ENCODE measurements at places on chromosomes 3 and 15.

DNA sequence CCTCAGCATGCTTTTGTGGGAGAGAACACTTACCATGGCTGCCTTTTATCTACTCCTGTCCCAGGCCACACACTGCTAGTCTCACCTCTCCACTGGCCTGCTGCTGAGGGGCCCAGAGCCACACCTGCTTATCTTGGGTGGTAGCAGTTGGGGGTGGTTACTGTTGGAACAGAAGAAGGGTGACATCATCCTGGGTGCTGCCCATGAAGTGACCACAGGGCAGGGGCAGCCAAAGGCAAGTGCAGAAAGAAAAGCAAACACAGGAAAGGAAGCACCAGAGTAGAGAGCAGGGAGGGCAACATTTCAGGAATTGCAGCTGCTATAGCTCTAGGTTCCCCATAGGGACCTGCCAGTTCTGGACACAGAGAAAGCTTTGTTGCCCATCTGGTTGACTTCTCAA, 345.2 kb downstream of the VPS13C start:
- no peaks in the 10 kb centered on the region for H3K4me1 ChIP-seq
- no peaks in the 10 kb centered on the region for H3K36me3 ChIP-seq
- no peak for DNase-seq
- H3K27ac ChIP-seq: no peak overlapping the region
- H3K27me3 ChIP-seq: no peaks in the 10 kb centered on the region

DNA sequence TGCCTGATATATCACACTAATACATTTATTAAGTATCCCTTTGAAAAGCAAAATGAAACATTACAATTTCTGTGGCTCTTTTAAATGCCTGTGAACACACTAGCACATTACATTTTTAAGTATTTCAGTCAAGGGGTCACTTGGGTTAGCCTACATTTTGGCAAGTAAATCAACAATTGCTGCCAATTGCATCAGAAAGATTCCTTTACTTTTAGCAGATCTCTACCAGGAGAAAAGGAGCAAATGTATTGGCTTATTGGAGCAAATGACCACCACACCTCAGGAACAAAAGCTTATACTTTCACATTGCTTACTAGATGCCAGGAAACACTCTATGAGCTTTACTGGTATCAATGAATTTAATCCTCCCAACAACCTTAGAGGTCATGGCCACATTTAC, 947.1 kb downstream of the FHIT start:
- H3K27me3 ChIP-seq: no peaks in the 10 kb centered on the region
- H3K36me3 ChIP-seq: no peaks in the 10 kb centered on the region
- no peak overlapping the region for H3K27ac ChIP-seq
- no peak for DNase-seq
- no peak overlapping the region for H3K4me3 ChIP-seq

DNA sequence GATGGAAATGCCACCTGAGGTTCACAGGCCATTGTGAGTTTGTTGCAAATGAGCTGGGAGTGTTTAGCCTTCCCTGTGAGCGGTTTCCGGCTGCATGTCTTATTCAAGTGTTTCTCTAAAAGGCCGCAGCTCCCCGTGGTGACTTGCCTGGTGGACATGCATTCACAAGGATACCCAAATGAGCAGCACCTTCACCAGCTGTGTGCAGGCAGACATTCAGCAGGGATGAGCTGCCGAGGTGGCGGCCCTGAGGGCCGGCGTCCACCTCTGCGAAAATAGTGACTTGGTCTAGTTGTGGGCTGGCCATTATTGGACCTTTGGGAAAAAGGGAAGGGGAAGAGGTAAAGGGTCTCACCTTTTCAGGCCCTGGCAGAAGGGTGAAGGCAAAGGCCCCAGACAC, 23.4 kb downstream of the SPSB4 start:
- peaks cover 8% of the 10 kb centered on the region for H3K4me1 ChIP-seq
- H3K27me3 ChIP-seq: no peaks in the 10 kb centered on the region
- no peak overlapping the region for H3K4me3 ChIP-seq
- no peaks in the 10 kb centered on the region for H3K36me3 ChIP-seq

- no peaks in the 10 kb centered on the region for H3K36me3 ChIP-seq
- DNase-seq: no peak
- H3K27ac ChIP-seq: no peak overlapping the region
Observed at GRCh38 chr3:127851899-127852298, 29.6 kb upstream of the MGLL start.

DNA sequence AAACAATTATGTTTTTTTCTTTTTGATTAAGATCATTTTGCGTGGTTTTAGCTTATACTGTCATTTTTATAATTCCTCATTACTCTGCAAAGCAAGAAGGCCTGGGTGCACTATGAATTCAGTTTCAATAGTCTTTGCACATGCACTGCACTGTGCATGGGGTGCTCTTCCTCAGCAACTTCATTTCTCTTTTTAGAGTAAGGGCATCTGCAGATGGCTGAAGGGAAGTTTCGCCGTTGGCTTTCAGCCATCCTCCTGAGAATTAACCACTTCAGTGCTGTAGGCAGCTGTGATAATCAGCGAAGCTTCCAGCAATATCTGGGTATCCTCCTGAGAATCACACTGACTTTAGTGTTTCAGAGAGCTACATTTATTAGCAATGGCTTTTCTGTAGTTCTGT, 284.8 kb downstream of the GBE1 start:
- no peaks in the 10 kb centered on the region for H3K4me1 ChIP-seq
- H3K4me3 ChIP-seq: no peak overlapping the region
- H3K36me3 ChIP-seq: no peaks in the 10 kb centered on the region
- no peak overlapping the region for H3K27ac ChIP-seq

DNA sequence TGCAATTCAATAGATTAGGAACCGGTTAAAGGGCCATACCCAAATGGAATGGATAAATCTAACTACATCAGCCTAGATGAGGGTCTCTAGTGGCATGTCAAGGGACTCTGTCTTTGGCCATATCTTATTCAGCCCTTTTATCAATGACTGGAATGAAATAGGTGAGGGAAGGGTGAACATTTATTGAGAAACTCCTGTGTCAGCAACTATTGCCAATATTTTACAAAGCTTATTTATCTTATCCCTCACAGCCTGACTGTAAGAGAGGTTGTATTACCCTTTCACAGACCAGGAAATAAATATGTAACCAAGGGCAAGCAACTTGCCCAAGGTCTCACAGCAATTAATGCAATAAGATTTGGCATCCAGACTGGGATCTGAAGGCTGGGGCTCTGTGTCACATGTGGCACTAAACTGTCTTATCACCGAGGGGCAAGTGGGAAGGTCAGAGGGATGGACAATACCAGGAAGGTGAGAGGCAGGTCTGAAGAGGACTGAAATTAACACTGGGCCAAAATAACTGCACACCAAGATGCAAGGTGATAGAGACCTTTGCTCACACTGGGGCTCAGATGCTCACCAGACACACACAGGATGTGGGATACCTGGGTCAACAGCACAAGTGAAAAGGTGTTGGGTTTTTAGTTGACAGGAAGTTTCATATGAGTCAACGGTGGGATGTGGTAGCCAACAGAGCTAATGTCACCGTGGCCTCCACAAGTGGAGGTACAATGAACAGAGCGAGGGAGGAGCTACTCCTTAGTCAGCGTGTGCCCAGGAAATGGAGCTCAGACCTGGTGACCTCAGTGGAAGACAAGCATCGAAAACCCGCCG, 261.3 kb downstream of the RPLP1 start:
- no peaks in the 10 kb centered on the region for H3K36me3 ChIP-seq
- peak overlapping the region; percentile 58 for H3K27ac ChIP-seq
- H3K4me1 ChIP-seq: peaks cover 28% of the 10 kb centered on the region
- no peak for DNase-seq
- H3K4me3 ChIP-seq: peak overlapping the region; percentile 48

DNA sequence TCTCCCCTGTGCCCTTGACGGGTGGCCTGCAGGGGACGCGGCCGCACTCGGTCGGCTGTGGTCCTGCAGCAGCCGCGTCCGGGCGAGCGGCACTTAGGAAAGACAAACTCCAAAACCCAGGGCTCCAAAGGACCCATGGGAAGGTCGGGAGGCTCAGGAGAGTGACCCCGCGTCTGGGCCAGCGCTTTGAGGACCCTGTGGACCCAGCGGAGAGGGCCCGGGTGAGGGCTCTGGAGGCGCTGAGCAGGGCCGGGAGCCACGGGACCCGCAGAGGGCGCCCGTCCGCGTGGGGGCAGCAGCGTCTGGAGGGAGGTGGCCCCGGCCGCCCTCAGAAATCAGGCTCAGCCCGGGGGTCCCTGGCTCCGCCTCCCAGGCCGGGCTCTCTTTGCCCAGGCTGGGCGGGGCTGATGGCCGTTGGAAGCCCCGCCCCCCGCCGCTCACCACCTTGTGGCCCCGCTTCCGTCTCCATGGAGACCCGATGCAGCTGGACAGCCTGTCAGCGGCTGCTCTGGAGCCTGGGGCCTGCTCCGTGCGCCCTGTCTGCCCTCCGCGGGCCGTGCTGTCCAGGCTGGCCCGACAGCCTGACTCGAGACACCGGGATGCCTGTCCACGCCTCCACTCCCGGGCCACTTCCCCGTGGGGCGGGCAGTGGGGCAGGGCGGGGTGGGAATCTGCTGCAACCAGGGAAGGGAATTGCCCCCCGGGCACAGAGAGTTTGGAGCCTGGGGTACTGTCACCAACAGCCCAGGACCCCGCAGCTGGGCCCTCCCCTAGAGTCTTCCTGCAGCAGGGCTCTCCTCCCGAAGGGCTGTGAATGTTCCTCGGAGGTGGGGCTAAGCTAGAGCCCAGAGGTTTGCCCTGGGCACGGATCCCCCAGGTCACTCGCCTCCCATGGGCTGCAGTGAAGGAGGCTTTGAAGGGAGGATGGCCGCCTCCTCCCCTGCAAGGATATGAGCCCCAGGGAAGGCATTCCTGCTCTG, 34.8 kb upstream of the RPL32 start:
- no peak overlapping the region for H3K4me3 ChIP-seq
- peak; percentile 34 for DNase-seq
- H3K36me3 ChIP-seq: no peaks in the 10 kb centered on the region
- peaks cover 5% of the 10 kb centered on the region for H3K4me1 ChIP-seq

GRCh38 chr3:52225452-52226228, at the start of gene TLR9:
Gene TLR9 (minus strand): TSS chr3:52225645. CDS start chr3:52225529, 116 bp downstream.
- H3K36me3 ChIP-seq: no peaks in the 10 kb centered on the region
- peaks cover 63% of the 10 kb centered on the region for H3K4me1 ChIP-seq
- no peaks in the 10 kb centered on the region for H3K27me3 ChIP-seq
- peak within 1 kb of the TSS; percentile 56 for H3K4me3 ChIP-seq

DNA sequence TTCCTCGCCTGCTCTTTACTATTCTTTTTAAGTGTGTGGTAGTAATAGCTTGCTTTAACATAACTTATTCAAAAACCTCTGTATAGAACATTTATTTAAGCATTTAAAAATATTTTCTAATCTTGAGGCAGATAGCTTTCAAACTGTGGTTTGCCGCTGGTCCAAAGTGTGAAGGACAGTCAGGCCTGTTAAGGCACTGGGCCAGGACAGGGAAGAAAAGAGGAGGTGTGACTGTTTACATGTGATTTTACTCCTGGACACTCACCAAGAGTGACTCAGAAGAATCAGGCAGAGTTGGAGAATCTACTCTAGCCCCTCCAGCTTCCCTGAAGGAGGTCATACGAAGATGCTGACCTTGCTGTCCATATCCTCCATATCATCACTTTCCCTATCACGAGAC, 44.7 kb downstream of the CEP152 start:
- H3K4me1 ChIP-seq: no peaks in the 10 kb centered on the region
- H3K27me3 ChIP-seq: no peaks in the 10 kb centered on the region
- no peak overlapping the region for H3K27ac ChIP-seq
- peaks cover 80% of the 10 kb centered on the region for H3K36me3 ChIP-seq

DNA sequence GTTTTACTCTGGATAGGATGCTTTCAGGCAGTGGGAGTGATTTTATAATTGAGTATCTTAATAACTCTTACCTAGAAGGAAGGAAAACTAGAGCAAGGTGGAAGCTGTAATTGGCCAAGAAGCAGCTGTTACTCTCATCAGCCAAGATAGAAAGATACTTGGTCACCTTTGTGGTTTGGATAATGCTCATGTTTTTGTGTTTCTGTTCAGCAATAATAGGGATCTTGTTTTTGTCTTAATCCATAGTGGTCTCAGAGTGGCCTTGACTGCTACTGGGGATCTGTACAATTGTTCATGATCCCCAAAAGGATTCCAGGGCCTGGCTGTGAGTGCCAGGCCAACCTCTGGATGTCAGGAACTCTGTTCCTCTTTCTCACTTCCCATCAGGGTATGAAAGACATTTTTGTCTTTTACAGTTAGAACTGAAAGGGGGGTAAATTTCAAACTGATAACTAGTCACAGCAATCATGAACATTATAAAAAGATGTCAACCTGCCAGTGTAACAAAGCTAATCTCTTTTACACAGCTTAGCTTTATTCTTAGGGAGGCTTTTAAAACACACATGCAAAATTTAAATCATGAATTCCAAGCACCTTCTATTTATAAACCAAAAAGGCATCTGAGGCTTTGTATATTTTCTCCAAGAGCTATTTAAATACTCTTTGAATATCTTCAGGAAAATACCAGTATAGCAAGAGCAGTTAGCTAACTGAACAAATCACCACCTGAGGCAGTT, 6.0 kb downstream of the UBL7 start:
- no peak for DNase-seq
- no peak overlapping the region for H3K4me3 ChIP-seq
- H3K4me1 ChIP-seq: peaks cover 57% of the 10 kb centered on the region
- peak overlapping the region; percentile 91 for H3K27ac ChIP-seq
- H3K27me3 ChIP-seq: no peaks in the 10 kb centered on the region

GRCh38 chr3:138348754-138349739, 668 bp downstream of the MRAS start:
- no peaks in the 10 kb centered on the region for H3K36me3 ChIP-seq
- peaks cover 27% of the 10 kb centered on the region for H3K27me3 ChIP-seq
- H3K27ac ChIP-seq: no peak overlapping the region
- no peak for DNase-seq
- peak overlapping the region; percentile 54 for H3K4me3 ChIP-seq

DNA sequence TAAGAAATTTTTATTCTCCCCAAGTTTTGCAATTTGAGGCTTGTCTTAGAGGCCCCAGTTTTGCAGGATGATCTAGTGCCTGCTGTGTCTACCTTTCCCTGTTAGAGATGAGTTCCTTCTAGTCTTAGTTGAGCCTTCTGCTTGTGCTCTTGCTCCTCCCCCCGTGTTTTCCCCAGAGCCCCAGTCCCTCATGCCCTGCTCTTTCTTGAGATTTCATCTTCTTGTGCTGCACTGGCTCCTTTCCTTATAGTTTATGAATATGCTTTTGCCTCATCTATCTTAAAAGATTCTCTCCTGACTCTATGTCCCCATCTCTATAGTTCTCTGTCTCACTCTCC, 4.7 kb downstream of the GAP43 start:
- H3K27me3 ChIP-seq: peaks cover 20% of the 10 kb centered on the region
- DNase-seq: no peak
- H3K4me3 ChIP-seq: no peak overlapping the region
- H3K27ac ChIP-seq: no peak overlapping the region
- H3K4me1 ChIP-seq: peaks cover 17% of the 10 kb centered on the region
- no peaks in the 10 kb centered on the region for H3K36me3 ChIP-seq

DNA sequence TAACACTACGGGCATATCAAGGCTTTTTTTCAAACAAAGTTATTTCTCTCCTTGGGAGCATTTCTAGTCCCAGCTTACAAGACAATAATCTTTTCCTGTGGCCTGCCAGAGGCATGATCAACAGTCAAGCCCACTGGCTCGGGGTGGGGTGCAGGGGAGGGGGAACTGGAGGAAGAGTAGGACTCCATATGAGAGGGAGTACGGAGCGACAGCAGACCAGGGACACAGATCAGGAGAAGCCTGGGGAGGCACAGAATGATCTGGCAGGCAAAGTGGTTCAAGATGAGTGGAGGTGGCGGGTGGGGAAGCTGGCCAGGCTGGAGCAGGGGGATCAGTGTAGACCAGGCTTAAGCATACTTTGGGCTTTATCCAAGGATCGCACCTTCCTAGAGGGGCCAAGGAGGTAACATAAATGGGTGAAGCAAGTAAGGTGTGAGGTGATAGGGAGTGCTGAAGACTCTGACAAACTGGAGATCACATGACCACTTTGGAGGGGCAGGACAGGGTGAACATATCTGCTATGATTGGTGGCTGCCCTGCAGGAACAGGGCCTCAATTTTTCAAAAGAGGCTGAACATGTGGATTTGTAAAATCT, 37.4 kb downstream of the KLF15 start:
- no peaks in the 10 kb centered on the region for H3K36me3 ChIP-seq
- no peaks in the 10 kb centered on the region for H3K4me1 ChIP-seq
- H3K4me3 ChIP-seq: no peak overlapping the region
- H3K27ac ChIP-seq: no peak overlapping the region
- no peak for DNase-seq

Measured in naive thymus-derived CD8-positive, alpha-beta T cell (primary cell).